Stimulated activated CD4-positive, alpha-beta T cell treated with anti-CD3 and anti-CD28 coated beads, TNF-alpha, amount 100 ng/mL, for 48 hours (primary cell): ENCODE measurements at places on chromosomes 7 and 10.
A peak's percentile ranks its signal among the peaks of the same experiment; 100 is the strongest.

- peak; percentile 22 for DNase-seq
These were observed 173.9 kb upstream of the GRM3 start for GRCh38 chr7:86469680-86470295.

DNA sequence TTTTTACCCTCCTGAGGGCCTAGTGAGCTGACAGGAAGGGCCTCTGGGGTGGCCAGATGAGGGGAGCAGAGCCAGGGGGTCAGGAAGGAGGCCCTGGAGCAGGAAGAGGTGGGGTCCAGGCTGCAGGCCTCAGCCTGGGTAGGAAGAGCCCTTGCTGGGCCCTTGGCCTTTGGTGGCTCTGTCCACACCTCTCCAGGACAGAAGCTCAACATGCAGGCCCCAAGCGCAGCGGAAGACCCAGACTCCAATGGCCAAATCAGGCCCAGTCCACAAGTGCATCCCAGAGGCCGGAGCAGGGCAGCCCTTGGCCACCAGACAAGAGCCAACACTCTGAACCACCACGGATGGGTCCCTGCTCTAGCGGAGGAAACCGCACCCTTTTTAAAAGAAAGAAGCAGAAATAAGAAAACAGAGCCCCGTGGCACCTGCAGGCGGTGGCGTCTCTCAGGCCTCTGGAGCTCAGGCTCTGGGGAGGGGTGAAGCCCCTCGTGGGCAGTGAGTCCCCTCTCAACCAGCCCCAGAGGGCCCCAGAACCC, 52.8 kb downstream of the FOXL3 start:
- DNase-seq, result no peak

DNA sequence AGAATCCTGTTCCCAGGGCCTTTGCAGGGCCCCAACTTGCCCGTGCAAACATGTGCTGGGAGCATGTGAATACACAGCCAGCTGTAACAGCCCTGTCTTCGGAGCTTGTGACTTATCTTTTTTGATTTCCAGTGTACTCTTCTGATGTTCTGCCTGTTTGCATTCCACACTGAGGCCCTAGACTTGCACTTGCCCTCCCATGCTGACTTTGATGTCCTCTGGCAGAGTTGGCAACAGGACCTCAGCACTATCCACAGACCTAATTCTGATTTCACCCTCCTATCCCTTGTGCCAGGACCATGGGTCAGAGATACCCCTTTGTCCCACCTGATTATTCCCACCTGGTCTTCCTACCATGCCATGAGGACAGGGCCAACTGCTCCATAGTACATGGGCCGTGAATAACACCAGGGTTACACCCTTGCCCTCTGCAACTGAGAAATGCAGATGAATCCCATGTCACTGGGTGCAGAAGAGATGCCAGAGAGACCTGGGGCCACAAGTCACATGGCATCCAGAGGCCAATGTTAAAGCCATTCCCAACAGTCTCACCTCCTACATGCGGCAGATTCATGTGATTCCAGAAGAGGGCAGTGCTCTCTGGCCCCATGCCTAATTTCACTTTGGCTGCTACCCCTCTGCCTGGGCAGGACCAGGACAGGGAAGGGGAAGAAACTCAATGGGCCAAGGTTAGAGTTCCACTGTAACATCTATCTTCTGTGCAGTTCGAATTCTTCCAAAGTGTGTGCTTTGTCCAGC, 43.0 kb downstream of the SCRN1 start:
- DNase-seq, result no peak

GRCh38 chr7:77321300-77321699, 94.8 kb downstream of the GSAP start:
- no peak for DNase-seq

GRCh38 chr7:129103561-129104324, 40.8 kb upstream of the TSPAN33 start:
- DNase-seq, result no peak

- no peak for DNase-seq
These were observed 171.2 kb downstream of the ARHGAP12 start for GRCh38 chr10:31757386-31757791.

DNA sequence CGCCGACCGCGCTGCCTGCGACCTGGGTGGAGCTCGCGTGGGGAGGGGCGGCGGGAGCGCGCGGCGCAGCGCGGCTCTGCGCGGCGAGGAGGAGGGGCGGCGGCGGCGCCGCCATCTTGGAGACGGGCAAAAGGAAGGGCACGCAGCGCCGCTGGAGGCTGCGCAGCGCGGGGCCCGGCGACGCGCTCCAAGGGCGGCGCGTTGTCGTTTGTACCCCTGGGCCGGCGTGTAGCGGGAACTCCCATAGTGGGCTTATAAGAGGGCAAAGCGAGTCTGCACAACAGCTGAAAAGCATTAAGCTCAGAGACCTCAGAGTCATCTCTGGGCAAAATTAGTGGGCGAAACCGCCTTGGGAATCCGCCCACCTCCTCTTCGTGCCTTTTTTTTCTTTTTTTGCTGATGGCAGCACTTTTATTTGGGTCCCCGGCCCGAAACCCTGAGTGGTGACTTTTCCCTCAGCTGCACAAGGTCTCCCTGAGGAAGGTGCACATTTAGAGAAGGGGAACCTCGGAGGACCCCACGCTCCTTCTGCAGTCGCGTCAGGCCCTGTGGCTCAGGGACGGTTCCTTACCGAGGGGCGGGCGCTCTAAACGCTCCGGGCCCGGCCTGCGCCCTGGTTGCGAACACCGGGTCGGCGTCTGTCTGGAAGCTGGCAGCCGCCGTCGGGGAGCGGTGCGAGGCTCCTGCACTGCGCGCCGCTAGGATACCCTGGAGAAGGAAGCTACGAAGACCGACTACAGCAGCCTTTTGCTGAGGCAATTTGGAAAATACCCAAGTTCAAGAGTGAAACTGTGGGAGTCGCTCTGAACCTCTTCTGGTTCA, 428 bp upstream of the MCMBP start:
- DNase-seq, result peak; percentile 72

DNA sequence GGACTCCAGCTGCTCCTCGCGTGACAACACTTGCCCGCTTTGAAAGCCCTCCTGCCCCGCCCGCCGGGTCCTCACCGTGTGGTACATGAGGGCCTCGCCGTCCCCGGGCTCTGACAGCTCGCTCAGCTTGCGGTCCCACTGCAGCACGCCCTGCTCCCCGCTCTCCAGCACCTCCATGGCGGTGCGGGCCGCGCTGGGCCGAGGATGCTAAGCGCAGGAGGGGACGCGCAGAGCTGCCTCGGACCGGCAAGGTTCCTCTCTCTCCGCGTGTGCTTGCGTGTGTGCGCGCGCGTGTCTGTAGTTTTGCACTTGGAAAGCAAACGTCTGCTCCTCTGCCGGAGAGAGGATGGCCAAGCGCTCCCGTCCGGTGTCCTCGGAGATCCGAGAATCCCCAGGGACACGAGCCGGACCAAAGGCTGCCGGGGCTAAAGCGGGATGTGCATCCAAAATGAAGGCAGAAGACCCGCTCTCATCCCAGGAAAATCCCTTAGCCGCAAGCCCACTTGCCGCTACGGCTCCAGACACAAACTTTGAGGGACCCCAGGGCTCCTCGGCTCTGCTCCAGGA, at the start of gene CREB3L2:
Gene CREB3L2 (minus strand): TSS at position 558 of the 567 bp plus-strand sequence. CDS start 381 bp downstream, at position 177.
- peak; percentile 47 for DNase-seq
